ENCODE measurements at places on chromosomes 2 and 18. TPM values are rescaled to one million over a fixed set of nuclear protein-coding genes. Genes with fewer than 3 reads are reported as not detected.

DNA sequence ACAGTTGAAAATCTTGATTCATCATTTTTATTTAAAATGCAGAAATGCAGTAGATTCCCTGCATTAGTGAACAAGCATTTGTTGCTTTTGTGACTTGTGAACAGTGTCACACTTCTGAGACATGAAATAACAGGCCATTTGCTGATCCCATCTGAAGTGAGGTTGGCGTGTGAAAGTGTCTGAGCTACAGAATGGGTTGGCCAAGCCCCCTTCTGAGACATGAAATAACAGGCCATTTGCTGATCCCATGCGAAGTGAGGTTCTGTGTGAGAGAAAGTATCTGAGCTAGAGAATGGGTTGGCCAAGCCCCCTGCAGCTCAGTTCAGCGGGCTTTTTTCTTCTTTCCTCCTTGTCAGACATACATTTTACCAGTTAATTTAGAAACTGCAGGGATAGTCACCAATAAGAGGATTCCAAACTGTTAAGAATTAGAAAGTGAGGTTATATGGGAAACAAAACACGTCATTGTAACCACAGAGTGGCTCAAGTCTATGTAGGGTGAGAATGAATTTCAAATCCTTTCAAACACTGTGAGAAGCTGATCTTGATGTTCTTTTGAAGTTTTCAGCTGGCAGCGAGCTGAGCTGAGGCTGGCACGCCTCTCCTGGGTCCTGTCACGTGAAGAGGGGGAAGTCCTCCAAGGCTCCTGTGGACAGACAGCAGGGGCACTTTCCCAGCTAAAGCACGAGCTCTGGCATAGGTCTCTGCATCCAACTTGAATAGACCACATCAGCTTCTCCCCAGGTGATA lies 339.2 kb upstream of the SALL3 start:
- no peak for DNase-seq

DNA sequence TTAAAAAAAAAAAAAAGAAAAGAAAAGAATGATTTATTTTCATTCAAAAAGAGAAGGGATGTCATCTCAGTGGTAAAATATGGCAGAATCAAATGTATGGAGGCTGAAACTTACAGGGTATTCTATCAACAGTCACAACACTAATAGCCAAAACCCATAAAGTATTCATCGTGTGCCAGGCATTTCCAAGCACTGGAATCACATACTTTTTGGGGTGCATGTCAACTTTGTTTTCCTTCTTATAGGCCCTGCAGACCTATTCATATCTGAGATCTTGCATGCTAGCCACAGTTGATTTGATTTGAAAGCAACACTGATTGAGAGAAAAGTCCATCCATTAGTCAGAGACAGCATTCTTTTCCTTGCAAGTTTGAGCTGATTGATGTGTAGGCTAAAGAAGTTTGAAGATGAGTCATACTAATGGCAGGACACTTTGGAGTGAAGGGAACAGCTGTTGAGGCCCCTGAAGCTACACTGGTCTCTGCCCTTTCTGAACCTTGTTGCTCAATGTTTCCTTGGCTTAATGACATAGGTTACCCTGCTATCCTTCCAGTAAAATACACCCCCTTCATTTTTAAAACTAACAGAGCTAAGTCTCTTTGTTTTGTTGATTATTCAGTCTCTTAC lies 22.0 kb downstream of the KATNAL2 start:
- DNase-seq = peak; percentile 18

DNA sequence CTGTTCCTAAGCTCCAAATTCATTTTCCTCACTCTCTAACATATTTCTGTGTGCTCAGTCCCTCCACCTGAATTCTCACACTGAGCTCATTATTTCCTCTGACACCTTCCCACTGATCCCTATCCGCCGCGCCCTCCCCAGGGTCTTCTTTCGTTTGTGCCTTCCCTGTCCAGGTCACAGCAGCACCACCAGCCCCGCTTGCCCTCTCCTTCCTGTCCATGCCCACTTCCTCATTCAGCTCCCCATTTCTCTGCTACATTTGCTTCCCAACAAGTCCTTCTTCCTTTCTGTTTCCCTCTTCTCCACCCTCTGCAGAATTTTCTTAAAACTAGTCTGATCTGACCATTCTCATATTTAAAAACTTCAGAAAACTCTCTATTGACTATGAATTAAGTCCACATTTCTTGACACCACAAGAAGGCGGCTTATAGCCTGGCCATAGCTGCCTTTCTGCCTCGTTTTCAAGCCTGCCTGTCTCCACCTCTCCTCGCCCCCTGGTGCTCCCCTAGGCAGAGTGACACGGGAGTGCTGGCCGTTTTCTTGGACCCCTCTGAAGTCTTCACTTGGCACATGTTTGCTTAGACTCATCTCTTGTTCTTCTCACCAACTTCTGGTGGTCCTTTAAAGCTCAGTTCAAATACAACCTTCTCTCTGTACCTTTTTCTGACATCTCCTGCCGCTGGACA lies 138.7 kb upstream of the BOD1L2 start:
- no peak for DNase-seq

DNA sequence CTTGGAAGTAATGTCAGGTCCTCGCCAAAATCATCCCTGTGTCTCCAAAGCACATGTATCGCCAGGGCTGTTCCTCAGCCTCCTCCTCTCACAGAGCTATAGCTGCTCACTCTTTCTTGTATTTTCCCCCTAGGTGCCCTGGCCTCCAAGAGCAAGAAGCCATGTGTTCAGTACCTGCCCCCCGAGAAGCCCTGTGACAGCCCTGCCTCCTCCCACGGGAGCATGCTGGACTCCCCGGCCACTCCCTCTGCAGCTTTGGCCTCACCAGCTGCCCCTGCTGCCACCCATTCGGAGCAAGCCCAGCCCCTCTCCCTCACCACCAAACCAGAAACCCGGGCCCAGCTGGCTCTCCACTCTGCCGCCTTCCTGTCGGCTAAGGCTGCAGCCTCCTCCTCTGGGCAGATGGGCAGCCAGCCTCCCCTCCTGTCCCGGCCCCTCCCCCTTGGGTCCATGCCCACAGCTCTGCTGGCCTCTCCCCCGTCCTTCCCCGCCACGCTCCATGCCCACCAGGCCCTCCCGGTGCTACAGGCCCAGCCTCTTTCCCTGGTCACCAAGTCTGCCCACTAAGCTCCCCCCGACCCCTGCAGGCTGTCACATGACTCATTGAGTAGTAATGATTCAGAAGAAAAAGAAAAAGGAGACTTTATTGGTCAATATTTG lies 18.8 kb downstream of the TGOLN2 start:
- DNase-seq = no peak

- no peak for DNase-seq
Observed at GRCh38 chr2:25740810-25741381, 67.5 kb upstream of the DTNB start.

DNA sequence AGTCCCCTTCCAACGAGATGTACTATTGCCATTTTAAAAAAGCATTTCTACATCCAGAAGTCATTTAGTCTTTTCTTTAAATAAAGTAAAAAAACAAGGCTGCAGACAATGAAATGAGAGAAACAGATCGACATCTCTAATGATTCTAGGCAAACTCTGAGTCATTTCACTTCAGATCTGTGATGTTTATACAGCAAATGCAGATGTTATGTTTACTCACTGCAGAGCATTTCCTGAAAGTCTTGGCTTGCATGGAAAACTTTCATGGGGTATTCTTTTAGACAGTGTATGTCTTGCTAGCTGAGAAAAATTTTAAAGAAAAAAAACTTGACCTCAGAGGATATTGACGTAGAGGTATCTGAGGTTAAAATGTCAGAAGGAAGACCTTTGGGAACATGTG lies 797.4 kb downstream of the CNTNAP5 start:
- DNase-seq = no peak

DNA sequence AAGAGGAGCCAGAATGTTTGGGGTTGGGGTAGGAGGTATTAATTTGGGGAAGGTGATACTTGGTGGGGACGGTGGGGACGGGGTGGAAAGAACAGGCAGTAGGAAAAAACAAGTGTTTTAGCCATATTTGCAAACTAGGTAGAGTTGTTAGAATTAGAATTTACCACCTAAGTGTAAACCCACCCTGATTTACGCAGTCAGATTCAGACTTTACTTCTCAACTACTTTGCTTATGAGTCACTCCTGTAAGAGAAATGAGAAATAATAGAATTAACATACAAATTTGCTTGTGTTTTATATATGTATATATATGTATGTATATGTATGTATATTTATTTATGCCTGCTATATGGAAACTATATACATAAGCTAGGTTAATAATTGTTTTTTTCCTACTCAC lies 1168.2 kb upstream of the ZEB2 start:
- DNase-seq = no peak

- DNase-seq = no peak
Observed at GRCh38 chr2:1995584-1995983, 251.3 kb upstream of the PXDN start.

GRCh38 chr18:60698901-60699300 lies 326.3 kb upstream of the MC4R start:
- no peak for DNase-seq

GRCh38 chr2:173865971-173866873 lies 99.0 kb downstream of the SP3 start:
- DNase-seq = no peak

DNA sequence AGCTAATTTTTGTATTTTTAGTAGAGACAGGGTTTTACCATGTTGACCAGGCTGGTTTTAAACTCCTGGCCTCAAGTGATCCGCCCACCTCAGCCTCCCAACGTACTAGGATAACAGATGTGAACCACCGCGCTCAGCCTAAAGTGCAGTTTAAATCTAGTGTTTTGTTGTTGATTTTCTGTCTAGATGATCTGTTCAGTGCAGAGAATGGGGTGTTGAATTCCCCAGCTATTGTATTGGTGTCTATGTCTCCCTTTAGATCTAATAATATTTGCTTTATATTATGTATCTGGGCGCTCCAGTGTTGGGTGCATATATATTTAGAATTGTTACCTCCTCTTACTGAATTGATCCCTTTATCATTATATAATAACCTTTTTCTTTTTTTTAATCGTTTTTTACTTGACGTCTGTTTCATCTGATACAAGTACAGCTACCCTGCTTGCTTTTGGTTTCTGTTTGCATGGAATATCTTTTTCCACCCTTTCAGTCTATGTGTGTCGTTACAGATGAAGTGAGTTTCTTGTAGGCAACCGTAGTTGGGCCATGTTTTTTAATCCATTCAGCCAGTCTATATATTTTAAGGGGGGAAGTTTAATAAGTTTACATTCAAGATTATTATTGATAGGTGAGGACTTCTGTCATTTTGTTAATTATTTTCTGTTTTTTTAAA lies 34.3 kb downstream of the GALM start:
- no peak for DNase-seq

GRCh38 chr18:12290086-12290485 lies 18.0 kb upstream of the TUBB6 start:
- no peak for DNase-seq

GRCh38 chr2:168920504-168921157 lies 19.5 kb downstream of the G6PC2 start:
- peak; percentile 28 for DNase-seq

- no peak for DNase-seq
Observed at GRCh38 chr2:51997571-51997970, 965.6 kb upstream of the NRXN1 start.

DNA sequence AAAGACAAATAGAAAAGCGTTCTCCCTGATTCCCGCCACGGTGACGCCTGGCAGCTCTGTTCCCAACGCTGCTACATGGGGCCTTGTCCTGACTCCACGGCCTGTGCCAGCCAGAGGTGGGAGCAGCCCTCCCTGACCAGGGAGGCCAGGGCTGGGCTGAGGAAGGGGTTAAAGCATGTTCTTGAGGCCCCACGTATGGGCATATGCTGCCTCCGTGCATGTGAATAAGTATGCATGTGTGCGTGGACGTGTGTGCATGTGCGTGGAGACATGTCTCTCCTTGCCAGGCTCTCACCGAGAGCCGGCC lies 1.6 kb upstream of the SNED1 start:
- DNase-seq = no peak

DNA sequence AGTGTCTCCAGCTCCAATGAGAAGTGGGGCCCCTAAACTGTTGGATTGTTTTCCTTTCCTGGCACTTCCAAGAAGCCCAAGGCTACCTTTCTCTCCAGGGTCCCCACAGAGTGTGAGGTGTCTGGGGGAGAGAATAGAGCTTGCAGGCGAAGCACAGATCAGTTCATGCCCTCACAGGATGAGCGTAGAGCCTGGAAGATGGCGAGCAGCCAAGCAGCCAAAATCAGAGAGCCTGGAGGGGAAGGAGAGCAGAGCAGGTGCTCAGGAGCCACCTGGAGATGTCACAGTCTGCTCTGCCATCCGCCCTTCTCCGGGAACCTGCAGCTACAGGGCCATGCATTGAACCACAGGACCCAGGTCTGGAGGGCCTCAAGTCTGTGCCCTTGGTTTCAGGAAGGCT lies 54.7 kb upstream of the TCF7L1 start:
- DNase-seq = no peak

GRCh38 chr2:98489486-98489885 lies 44.8 kb downstream of the INPP4A start:
- DNase-seq = no peak

GRCh38 chr18:3225588-3225987 lies 5.8 kb upstream of the MYOM1 start:
- DNase-seq = no peak

DNA sequence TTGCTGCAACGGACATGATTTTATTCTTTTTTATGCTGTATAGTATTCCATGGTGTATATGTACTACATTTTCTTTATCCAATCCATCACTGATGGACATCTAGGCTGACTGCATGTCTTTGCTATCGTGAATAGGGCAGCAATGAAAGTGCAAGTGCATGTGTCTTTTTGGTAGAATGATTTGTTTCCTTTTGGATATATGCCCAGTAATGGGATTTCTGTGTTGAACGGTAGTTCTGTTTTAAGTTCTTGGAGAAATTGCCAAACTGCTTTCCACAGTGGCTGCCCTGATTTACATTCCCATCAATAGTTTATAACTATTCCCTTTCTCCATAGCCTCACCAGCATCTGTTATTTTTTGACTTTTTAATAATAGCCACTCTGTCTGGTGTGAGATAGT lies 99.7 kb upstream of the CRIM1 start:
- DNase-seq = no peak

GRCh38 chr2:188978291-188979081 lies 4.3 kb downstream of the COL3A1 start:
- peak; percentile 74 for DNase-seq

DNA sequence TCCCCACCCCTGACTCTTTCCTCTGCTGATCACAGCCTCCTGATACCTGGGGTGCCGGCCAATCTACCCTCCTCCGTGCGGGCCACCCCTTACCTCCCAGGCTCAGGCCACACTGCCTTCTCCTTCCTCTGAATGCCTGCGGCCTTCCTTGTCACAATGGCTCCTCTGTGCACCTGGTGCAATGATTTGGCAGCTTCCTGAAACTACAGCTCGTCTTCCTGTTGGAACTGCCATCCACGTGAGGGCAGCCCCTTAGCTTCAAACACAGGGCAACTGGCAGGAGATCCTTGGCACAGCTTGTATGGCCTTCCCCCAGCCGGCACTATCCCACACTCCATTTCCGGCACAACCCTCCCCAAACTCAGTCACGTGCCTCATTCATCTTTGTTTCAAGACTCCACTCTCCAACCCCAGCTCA lies 69.0 kb downstream of the STPG4 start:
- no peak for DNase-seq

Gene ACP1
- 109 TPM for polyA plus RNA-seq

Gene SPATA3
- not detected for polyA plus RNA-seq

Gene SPC25
- 12.6 TPM for polyA plus RNA-seq

Gene CIAO1
- polyA plus RNA-seq = 41.0 TPM

Gene HOXD3
- polyA plus RNA-seq = 2.0 TPM

Gene DCDC2C
- polyA plus RNA-seq = 7.3 TPM

Gene C18orf63
- polyA plus RNA-seq = not detected

Gene ABCG8
- polyA plus RNA-seq = 0.04 TPM

All from muscle of arm (tissue), 14 donors.